Cortex of kidney (tissue), 1 donor: ENCODE measurements at places on chromosomes 11 and 22.

DNA sequence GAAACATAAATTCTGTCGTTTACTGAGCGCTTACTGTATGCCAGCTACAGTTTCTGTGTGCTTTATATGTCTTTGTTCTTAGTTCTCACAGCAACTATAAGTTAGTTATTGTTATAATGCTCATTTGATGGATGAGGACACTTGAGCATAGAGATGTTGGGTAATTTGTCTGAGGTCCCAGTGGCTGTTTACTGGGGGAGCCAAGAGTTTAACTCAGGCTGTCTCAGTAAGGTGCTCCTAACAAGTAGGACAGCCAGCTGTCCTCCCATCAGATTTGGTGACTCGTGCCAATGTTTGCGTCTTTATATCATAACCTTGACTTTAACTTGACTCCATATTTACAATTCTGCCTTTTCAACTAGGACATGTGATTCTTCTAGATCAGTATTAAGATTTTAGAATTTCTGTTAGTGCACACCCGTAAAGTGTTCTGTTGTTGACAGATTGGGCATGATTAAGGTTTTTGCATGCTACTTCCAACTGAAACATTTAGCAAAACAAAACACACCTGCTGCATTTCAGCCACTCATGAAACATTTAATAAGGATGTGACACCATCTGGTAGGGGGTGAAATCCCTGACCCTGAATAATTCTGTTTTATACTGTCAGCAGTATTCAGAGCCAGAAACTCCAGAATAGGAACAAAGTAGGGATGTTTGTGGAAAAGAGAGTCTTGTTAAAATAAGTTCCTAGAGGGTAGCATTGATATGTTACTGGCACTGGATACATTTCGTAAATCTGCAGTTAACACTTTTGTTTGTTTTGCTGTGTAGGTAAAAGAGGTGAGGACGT, 1.9 kb downstream of the REXO2 start:
- DNase-seq, result no peak

GRCh38 chr11:128521682-128522054, 65.7 kb downstream of the ETS1 start:
- DNase-seq, result no peak

GRCh38 chr11:130720232-130721022, 195.9 kb downstream of the SNX19 start:
- DNase-seq, result no peak

GRCh38 chr11:133331031-133331430, 201.3 kb downstream of the OPCML start:
- no peak for DNase-seq

DNA sequence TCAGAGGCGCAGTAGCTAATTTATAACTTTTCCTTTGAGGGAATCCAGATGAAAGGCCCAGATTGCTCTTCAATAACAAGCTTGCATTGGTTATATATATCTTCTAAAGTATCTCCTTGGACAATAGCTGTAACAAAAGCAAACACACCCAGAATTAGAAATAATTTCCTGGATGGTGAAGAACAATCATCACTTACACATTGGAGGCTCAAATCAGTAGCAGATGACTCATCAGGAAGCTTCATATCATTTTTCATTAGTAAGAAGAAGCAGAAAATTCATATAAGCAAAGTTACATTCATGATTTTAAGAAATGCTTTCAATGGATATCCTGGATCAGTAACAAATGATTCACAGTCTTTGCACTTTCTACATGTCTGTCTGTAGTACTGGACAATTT, 173.6 kb upstream of the CCDC90B start:
- no peak for DNase-seq

DNA sequence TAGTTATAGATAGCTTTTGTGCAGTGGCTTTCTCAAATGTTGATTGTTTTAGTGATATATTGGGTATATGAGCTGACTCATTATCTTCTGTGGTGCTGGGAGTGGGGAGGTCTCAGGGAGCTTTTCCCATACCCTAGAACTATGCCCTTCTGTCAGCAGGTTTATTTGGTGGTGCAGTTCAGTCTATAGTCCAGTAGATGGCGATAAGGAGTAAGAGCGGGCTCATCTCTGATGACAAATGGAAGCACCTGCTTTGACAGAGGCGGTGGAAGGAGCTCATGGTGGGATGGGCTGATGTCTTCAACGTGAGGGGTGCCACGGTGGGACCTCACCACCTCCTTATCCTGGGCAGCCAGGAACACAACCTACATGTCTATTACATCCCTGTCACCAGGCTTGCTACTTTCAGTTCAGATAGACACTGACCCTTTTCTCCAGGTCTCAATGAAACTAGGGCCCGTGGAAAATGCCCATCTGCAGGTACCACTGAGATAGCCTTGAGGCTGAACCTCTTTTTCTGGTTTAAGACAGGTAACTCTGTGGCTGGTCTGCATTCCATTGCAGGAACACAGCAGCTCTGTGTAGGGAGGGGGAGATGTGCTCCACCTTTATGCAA, 13.0 kb upstream of the OR6A2 start:
- DNase-seq, result no peak

DNA sequence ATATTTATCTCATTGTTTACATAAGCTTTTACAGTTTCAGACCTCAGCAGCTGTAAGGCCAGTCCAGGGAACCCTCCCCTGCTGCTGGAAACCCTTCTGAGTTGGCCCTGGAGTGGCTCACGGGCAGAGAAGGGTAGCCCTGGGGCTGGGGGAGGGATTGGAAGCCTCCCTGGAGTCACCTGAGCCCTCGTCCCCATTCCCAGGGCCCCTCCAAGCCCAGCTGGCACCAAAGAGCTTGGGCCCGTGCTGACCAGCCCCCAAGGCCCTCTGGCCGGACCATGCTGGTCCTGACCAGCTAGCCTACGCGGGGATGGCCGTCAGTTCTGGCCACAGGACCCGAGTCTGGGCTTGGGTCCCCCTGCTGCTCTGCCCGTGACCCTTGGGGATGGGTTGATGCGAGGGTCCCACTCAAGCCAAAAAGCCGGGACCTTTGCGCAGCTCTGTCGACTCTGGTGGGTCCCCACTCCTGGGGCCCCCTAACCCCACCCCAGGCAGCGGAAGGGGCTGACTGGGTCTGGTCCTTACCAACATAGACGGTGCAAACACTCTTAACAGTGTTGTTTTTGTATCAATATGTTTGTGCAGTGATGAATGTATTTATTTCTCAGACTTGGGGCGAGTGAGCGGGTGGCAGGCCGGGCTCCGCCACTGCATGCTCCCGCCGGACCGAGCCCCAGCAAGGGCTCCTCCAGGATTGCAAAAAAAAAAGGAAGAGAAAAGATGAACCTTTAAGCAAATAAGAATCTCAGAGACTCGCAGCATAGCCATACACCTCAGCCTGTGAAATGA, 17.5 kb upstream of the TMEM191C start:
- DNase-seq, result no peak

GRCh38 chr22:35549328-35549727, 8.7 kb downstream of the RASD2 start:
- DNase-seq, result no peak

DNA sequence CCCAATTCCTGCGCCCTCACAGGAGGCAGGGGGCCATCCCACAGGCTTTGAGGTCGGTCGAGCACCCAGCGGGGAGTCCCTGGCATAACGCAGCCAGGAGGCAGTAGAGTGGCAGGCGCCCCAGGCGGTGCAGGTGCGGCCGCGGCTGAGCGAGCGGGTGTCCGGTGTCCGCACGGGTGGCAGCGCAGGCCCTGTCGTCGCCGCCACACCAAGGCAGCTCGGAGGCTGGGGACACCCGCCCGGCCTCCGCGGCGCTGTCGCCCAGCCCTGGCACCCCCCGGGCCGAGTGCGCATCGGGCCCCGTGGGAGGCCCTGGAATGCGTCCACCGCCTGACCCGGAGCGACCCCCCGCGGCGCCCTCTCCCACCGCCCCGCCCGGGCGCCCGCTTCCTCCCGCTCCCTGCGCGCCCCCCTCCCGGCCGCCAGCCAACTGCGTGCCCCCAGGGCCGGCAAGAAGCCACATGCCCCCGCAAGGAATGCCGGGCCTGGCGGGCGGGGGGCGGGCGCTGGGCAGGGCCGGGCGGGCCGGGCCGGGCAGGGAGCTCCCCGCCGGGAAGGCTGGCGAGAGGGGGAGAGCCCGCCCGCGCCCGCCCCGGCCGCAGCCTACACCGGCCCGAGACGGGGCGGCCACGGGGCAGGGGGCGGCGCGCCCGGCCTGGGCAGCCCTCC, 33.9 kb downstream of the PRDM11 start:
- no peak for DNase-seq

DNA sequence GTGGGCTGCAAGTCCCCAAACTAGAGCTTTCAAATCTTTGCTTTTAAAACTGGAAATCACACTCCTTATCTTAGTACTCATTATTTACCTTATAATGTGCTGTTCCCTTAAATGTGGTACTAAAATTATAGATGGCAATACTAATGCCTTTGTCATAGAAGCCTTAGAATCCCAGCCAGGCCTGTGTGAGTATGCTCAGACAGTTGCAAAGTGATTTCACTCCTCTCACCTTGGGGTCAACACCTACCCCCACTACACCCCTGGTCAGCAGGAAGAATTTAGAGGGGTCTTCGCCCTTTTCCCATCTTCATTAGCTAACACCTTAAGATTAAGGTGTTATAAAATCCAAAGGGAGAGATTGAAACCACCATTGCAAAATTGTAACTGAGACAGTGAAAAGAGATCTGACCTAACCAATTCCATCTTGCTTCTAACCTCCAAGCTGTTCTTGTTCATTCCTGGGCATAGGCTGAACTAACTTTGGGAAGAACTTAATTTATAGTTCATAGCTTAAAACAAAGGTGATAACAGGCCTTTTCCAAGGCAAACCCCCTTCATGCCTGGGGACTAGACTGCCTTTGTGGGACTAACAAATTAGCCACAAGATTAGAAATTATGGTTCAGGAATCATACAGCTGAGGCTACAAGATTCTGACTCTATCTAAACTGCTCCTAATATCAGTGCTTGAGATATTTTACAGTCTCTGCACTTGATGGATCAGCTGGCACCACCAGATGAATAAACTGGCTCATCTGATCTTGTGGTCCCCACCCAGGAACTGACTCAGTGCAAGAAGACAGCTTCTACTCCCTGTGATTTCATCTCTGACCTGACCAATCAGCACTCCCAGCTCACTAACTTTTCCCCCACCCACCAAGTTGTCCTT, 10.4 kb upstream of the MRPL17 start:
- no peak for DNase-seq

GRCh38 chr11:73854680-73855079, 22.0 kb downstream of the COA4 start:
- no peak for DNase-seq

- no peak for DNase-seq
Measured at GRCh38 chr11:119011476-119012053, 6.6 kb downstream of the RPS25 start.

DNA sequence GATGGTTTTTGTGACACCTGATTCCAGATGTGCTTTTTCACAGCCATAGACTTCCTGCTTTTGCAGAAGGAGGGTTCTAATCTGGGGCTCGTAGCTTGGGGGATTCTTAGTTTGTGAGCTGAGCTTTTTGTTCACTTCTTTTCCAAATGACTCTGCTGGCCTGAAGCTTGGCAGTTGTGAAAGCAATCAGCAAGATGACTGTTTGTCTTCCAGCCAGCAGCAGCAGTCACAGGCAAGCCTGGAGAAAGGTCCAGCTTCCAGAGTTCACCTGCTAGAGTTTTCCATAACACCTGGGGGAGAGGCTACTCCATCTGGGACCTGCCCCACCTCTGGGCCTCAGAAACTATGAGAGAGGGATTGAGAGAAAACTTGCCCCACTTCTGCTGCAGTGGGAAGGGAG, 4.1 kb downstream of the MARK2 start:
- DNase-seq, result no peak

DNA sequence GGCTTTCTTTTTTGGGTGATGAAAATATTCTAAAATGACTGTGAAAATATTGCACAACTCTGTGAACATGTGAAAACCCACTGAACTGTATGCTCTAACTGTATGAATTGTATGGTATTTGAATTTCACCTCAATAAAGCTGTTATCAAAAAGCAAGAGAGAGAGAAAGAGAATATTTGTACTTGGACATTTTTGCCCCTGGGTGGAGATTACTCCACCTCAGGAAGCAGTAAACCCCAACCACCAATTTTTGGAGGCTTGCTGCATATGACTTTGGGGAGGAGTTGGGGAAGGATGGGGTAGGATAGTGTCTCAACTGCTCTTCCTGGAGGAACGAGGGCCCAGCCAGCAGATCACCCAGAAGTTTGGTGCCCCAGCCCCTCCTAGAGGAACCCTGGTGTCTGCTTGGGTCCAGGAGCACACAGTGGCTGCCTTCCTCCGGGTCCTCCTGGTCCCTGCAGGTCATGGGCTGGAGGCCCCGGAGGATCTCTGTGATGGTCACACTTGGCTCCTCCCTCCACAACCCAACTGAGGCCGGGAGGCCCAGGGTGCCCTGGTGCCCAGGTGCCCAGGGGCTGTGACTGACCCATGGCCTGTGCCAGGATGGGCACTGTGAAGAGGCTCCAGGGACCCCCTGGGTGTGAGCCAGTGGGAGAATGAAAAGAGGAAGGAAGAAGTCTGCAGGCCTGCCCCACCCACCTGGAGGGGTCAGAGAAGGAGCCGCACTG, 15.3 kb upstream of the PICK1 start:
- DNase-seq, result no peak

DNA sequence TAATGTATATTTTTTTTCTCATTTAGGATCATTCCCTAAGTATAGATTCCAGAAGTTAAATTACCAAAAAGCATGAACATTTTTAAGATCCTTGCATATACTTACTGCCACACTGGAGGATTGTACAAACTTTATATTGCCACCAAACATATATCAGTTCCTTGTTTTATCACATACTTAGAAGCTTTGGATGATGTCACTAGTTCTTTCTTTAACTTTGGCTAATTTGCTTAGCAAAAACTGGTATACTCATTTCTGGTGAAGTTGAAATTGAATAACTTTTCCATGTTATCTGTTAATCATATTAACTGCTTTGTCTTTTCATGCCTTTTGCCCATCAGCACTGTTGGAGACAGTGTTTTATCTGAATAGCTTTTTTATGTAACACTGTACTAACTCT, 31.6 kb upstream of the PRDM10 start:
- DNase-seq, result no peak

DNA sequence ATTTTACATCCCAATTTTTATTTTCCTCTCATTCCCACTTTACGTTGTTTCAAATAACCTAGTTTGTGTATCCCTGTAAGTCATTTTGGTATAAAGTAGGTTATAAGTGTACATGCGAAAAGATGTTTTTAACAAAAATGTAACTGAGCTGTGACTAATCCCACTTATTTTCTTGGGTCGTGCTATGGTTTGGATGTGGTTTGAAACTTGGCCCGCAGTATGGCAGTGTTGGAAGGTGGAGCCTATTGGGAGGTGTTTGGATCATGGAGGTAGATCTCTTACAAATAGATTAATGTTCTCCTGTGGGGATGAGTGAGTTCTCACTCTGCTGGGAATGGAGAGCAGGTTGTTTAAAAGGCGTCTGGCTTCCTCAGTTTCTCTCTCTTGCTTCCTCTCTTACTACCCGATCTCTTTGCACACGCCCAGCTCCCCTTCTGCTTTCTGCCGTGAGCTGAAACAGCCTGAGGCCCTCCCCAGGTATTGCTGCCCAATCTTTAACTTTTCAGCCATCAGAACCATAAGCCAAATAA, 7.2 kb downstream of the RPL27A start:
- no peak for DNase-seq

GRCh38 chr22:20761536-20761935, 12.4 kb upstream of the SERPIND1 start:
- no peak for DNase-seq

GRCh38 chr11:97363331-97363730, 973.5 kb downstream of the JRKL start:
- DNase-seq, result no peak
